GM12878 (cell line): ENCODE measurements at places on chromosomes 16 and 17. TPM values are rescaled to one million over a fixed set of nuclear protein-coding genes. Genes with fewer than 3 reads are reported as not detected.

The CYB5B gene
- 230 and 239 TPM in 2 replicates for polyA plus RNA-seq

The CCL3 gene
- polyA plus RNA-seq: 96.5 and 101 TPM in 2 replicates

- no peaks in the 10 kb centered on the region for H3K27me3 ChIP-seq
- no peaks in the 10 kb centered on the region for H3K4me1 ChIP-seq
Observed at GRCh38 chr16:76195056-76195455, 82.1 kb upstream of the CNTNAP4 start.

The CCDC47 gene
- polyA plus RNA-seq: 61.0 and 68.8 TPM in 2 replicates

The CHST4 gene
- 1.3 and 1.7 TPM in 2 replicates for polyA plus RNA-seq
